ENCODE measurements at places on chromosomes 7 and 10. TPM values are rescaled to one million over a fixed set of nuclear protein-coding genes. Genes with fewer than 3 reads are reported as not detected.

The NPY gene
- total RNA-seq: 6.3 TPM

The PNLIPRP3 gene
- total RNA-seq: not detected

The TCF7L2 gene
- 9.1 TPM for total RNA-seq

The TLX1 gene
- not detected for total RNA-seq

The ENO4 gene
- total RNA-seq: 1.0 TPM

The C10orf105 gene
- not detected for total RNA-seq

The GIMAP1 gene
- total RNA-seq: 0.99 TPM

The IKZF1 gene
- 3.9 TPM for total RNA-seq

The SPDYE16 gene
- total RNA-seq: 0.26 TPM

The TUBB8 gene
- 14.2 TPM for total RNA-seq

The PHKG1 gene
- total RNA-seq: not detected

The LMBR1 gene
- total RNA-seq: 54.0 TPM

The BPGM gene
- total RNA-seq: 2.6 TPM

The ASB15 gene
- total RNA-seq: not detected

The CABCOCO1 gene
- total RNA-seq: not detected

The DRGX gene
- not detected for total RNA-seq

The GAD2 gene
- total RNA-seq: 11.7 TPM

The SPDYE1 gene
- total RNA-seq: not detected

The MTG1 gene
- 83.7 TPM for total RNA-seq

The CFAP58 gene
- total RNA-seq: 0.26 TPM
